Midbrain (tissue), 1 donor: ENCODE measurements at places on chromosomes 4 and X.

GRCh38 chr4:113368056-113368455, 318.6 kb downstream of the ANK2 start:
- no peak for DNase-seq

GRCh38 chr4:134708616-134709015, 507.0 kb upstream of the PABPC4L start:
- DNase-seq, result no peak

GRCh38 chr4:163967263-163967662, 472.8 kb downstream of the TMA16 start:
- no peak for DNase-seq

DNA sequence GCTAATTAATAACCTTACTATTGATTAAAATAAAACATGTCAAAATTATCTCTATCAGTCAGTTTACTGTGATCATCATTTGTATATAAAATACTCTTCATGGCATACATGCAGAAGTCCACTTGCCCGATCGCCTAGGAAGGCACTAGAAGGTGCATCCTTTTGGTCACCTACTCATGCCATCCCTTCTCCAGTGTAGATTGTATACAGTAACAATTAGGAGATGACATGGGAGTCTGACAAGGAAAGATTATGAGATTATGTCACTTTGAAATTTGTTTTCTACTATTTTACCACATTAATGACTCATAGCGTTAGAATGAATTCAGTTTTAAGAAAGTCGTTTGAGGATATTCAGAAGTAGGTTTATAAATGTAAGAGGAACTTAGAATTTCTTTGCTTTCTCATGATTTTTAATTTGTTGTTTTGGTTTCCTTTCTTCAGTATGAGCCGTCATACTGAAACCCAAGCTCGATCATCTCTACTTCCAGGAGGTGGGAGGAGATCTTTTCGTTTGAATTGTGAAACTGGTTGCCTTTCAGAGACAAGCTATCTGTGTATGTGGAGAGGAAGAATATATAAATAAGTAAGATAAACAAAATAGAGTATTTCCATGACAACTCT, 51.1 kb upstream of the UNC5C start:
- no peak for DNase-seq

GRCh38 chr4:159141193-159141592, 38.3 kb downstream of the RAPGEF2 start:
- DNase-seq, result no peak

DNA sequence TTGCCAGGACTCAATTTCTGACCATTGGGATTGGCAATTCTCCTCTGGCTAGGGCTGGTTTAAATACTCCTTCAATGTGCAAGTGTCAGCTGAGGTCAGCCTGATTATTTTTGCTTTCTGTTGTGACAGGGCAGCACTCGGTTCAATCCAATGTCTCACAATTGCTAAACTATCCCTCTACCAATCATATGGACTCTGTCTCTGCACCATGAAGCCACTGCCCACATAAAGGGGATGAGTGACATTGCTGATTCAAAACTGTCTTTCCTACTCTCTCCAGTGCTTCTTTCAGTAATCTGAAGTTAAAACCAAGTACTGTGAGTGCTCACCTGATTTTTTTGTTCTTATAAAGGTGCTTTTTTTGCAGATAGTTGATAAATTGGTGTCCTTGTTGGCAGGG, 1030.7 kb downstream of the GLUD2 start:
- no peak for DNase-seq

- DNase-seq, result no peak
Measured at GRCh38 chr4:186291256-186291890, 25.4 kb downstream of the F11 start.

DNA sequence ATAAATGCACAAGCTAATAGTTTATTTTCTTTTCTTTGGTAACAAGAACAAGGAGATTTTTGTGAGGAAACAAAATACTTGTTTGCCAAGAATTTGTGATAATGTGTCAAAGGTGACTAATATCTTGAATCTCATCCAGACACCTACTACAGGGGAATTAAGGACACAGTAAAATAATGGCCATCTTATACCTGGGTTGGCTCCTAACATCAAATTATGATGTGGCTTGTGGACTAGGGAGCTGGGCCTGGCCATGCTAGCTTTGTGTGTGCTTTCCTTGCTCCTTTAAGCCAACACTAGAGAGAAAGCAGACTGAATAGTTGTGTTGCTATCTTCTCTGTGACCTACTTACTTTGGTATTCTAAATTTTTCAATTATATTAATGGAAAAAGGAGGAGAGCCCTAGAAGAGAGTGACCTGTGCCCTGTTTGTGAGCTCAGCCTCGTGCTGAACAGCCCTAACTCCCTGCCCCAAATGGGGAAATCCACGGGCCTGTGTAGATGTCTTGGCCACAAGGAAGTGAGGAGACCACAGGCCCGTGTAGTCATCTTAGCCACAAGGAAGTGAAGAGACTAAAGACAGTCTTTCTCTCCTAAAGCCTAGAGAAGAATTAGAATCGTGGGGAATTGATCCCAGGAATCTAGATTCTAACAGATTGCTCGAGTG, 23.3 kb downstream of the ARHGAP24 start:
- DNase-seq, result no peak

DNA sequence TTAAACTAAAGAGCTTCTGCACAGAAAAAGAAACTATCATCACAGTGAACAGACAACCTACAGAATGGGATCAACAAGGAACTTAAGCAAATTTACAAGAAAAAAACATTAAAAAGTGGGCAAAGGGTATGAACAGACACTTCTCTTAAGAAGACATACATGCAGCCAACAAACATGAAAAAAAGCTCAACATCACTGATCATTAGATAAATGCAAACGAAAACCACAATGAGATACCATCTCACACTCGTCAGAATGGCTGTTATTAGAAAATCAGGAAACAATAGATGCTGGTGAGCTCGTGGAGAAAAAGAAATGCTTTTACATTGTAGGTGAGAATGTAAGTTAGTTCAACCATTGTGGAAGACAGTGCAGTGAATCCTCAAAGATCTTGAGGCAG, 27.8 kb downstream of the PAPSS1 start:
- DNase-seq, result no peak

DNA sequence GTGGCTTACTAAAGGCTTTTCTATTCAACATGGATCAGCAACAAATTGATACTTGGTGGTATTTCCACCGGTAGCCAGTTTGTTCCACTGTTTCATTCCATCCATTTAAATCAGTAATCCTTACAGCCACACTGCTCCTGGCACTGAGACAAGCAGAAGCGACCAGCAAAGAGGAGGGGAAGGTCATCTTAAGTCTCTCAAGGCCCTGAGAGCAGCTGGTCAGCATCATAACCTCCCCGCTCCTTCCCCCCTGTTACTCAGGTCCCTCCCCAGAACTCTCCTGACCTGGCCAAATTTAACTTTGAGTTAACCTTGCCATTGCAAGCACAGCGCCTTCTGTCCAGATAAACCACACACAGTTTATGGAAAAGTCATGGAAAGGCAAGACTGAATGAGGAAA, 331.3 kb upstream of the KLF3 start:
- DNase-seq, result no peak

DNA sequence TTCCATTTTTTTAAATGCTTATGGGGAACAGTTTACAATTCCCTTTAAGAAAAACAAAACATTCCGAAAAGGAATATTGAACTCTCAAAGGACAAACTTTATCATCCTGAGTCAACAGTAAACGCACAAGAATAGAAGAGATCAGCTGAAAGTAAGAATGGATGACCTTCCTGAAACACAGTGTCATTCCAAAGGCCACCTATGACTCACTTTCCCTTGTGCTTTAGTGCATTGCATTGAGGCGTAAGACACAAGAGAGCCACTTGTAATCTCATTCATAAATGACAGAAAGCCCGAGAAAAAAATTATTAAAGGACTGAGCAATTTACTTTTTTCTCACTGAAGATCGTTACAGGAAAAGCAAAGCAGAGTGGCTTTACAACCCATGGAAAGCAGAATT, 1062.4 kb upstream of the DIAPH2 start:
- DNase-seq, result no peak

- no peak for DNase-seq
Measured at GRCh38 chrX:110408949-110409588, 50.4 kb downstream of the RTL9 start.

GRCh38 chrX:135170877-135171519, at the start of gene CT55:
Gene CT55 (minus strand): TSS chrX:135171398. CDS start chrX:135171171, 227 bp downstream.
- no peak for DNase-seq

DNA sequence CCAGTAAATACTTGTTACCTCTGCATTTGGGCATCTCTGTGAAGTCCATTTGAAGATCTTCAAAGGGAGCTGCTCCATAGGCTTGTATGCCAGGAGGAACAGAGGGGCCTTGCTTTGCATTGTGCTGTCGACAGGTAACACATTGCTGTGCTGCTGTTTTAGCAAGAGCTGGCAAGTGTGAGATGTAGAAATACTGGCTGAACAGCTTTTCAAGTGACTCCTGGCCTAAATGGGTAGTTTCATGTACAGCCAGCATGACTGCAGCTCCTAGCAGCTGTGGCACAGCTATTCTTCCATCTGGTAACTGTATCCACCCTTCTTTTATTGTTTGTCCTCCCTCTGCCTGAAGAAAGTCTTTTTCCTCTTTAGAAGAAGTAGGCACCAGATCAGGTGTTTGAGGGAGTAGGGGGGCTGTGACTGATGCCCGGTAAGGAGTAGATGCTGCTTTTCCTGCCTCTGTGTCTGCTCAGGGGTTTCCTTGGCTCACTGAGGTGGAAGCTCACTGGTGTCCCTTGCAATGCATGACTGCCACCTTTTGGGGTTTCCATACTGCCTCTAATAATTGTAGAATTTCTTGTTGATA, 965.3 kb downstream of the CCSER1 start:
- DNase-seq, result no peak

GRCh38 chrX:17818726-17819125, 42.4 kb downstream of the RAI2 start:
- DNase-seq, result no peak

GRCh38 chrX:54818221-54818620, 10.7 kb downstream of the MAGED2 start:
- DNase-seq, result no peak

DNA sequence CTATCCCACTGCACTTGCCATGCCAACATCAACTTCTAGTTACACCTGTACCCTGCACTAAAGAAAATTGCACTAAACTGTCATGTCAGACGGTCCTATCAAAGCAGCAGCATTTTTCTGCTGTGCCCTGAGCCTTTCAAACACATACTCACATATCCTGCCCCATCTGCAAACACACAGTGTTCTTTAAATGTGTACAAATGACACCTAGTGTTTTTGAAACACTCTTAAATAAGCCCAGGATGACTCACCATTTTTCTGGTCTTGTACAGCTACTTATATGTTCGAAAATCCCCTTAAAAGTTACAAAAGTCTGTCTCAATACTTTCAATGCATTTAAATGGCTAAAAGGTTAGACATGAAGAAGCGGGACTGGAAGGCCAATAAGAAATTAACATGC, 346.7 kb upstream of the PPARGC1A start:
- no peak for DNase-seq

GRCh38 chr4:94577136-94577535, 125.4 kb downstream of the PDLIM5 start:
- peak; percentile 78 for DNase-seq

DNA sequence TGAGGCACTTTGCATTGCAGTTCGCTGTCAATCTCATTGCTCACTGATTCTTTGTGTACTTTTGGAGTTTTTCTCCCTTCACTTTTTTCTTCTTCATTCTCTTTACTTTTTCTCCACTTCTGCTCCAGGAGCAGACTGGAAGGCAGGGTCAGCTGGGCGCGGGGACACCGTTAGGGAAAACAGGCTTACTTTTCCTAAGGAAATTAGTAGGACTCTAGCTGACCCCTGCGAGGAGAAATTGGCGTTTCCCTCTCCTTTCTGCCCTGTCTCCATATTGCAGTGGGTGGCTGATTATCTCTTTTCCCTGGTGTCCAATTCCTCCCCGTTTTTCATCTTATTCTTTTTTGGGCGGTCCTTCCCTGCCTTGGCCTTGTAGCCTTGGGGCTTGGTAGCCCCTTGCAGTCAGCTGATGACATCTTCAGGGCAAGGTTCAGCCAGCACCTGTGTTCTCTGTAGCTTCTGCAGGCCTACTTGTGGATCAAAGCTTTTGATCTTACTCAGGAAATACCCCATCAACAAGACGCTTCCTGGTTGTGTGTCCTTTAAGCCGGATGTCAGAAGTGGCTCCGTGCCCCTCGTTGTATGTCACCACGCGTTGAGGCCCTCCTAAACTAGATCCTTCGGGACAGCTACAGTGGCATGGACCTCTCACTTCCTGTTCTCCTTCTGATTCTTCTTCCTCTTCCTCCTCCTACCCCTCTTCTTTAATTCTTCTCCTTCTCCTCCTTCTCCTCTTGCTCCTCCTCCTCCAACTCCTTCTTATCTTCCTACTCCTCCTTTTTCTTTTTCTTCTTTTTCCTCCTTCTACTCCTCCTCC, 36.1 kb downstream of the NBDY start:
- no peak for DNase-seq

DNA sequence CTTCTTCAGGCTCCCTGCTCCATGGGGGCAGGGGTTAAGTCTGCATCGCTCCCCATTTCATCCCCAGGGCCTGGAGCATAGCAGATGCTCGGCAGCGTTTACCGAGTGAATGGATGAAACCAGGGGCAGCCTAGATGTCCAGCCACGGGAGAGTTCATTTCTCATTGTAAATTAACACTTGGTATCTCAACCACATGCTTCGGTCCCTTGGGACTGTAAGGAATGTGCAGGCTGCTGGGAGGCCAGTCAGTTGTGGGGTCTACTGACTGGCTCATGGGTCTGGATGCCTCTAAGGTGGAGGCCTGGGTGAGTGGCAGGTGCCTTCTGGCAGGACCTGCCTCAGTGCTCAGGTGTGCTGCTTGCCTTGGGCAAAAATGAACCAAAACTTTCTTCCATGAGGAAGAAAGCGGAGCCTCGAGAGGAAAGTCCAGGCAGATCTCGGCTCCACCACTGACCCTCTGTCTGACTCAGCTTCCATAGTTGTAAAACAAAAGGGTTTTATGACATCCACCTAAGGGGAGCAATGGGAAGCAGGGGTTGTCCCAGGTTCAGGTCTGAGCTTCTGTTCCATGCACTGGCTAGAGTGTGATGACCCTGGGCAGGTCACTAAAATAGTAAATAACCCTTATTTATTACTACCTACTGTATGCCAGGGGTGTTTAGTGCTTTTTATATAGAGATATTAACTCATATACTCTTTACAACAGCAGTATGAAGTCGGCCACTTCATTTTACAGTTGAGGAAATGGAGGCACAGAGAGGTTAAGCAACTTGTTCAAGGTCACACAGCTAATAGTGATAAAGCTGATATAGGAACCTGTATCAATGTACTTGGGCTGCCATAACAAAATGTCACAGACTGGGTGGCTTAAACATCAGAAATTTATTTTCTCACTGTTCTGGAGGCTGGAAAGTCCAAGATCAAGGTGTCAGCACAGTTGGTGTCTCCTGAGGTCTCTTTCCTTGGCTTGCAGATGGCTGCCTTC, 144.3 kb upstream of the STX18 start:
- no peak for DNase-seq

DNA sequence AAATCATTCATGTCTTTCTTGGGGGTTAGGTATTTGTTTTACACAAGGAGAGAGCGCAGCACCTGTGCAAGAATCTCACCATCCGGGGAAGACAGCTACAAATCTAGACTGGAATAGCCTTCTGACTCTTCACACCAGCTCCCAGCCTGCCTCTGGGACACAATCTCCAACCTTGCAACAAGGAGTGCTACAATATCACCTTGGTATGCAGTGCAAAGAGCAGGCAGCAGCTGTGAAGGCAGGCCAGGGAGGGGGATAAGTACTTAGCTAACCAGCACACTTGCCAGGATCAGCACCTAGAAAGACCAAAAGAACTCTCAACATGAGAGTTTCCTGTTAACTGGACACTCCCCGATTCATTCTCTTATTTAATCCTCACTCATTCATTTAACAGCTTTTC, 235.3 kb downstream of the AR start:
- DNase-seq, result no peak

- no peak for DNase-seq
Measured at GRCh38 chr4:130812117-130812765, 1716.3 kb downstream of the C4orf33 start.

GRCh38 chr4:8897251-8898167, 25.9 kb upstream of the HMX1 start:
- DNase-seq, result no peak
